ENCODE measurements at places on chromosomes 4 and X.
A peak's percentile ranks its signal among the peaks of the same experiment; 100 is the strongest.

DNA sequence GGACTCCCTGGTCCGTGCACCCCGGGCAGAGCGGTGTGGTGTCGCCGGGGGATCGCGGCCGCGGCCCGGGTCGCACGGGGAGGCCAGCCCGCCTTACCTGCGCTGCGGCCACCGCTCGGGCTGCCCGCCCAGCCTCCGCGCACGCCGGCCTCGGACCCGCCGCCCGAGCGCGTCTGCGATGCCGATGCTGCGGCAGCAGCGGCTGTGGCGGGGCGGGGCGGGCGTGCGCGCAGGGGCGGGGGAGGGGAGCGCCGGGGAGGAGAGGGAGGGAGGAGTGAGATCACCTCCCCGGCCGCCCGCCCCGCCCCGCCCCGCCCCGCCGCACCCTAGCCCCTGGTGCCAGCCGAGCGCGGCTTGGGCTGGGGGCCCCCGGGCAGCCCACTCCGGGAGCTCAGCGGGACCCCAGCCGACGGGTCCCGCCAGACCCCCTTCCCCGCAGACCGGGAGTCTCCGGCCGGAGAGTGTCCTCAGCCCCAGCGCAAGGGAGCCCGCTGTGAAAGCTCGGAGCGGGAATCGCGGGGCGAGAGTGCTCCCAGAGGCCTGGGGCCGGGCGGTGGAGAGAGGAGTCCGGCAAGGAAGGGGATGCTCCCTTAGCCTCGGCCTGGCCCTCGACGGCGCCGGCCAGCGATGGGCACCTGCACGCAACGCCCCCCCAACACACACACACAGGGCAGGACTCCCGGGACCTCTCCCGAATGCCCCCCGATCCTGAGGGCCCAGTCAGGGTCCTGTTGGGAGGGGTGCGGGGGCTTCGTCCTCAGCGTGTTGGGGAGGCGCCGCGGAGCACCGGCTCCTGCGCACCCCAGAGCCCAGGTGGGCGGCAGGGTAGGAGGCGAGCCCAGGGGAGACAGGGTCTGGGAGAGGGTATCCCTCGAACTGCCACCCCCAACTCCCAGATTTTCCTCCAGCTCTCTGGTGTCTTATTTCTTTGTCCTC is at the start of gene L1CAM:
Gene L1CAM (minus strand): TSS at position 206 of the 936 bp plus-strand sequence. CDS start 10,337 bp downstream, outside the sequence.
- no peak for DNase-seq

DNA sequence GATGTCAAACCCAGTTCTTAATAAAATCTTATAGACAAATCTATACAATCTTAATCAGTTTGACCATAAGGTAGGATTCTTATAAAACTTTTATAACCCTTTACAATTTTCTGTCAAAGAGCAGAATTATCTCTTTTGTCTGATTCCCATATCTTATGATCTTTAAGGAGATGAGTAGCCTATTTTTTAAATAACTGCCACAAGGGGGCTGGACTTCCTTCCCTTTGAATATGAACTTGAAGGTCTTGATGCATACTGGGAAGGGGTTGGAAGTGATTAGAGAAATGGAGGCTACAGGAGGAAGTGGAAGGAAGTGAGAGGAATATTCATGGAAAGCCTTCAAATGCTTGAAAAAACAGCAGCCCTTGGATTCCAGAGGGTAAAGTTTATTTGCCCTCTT is 111.1 kb downstream of the APOOL start:
- DNase-seq: no peak

DNA sequence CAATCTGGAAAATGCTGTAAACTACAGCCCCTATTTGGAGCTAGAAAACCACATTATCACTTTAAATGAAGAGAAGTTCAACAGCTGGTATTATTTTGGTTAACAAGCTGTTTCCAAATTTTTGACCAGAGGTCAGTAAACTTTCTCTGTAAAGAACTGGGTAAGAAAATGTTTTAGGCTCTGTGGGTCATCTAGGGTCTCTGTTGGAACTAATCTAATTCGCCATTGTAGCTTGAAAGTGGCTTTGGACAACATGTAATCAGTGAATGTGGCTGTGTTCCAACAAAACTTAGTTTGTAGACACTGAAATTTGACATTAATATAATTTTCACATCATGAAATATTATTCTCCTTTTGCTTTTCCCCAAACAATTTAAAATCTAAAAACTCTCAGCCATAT is 25.8 kb upstream of the RNF150 start:
- no peak for DNase-seq

- no peak for DNase-seq
Observed at GRCh38 chr4:167688660-167689142, 403.6 kb upstream of the ANXA10 start.

- peak; percentile 42 for DNase-seq
Observed at GRCh38 chr4:7828011-7828720, 111.5 kb downstream of the AFAP1 start.

GRCh38 chr4:87530229-87530628 is 1.1 kb upstream of the SPARCL1 start:
- no peak for DNase-seq

GRCh38 chrX:10356979-10357378 is 200.2 kb downstream of the CLCN4 start:
- no peak for DNase-seq

- no peak for DNase-seq
Observed at GRCh38 chrX:107273795-107274194, 67.4 kb downstream of the DNAAF6 start.

DNA sequence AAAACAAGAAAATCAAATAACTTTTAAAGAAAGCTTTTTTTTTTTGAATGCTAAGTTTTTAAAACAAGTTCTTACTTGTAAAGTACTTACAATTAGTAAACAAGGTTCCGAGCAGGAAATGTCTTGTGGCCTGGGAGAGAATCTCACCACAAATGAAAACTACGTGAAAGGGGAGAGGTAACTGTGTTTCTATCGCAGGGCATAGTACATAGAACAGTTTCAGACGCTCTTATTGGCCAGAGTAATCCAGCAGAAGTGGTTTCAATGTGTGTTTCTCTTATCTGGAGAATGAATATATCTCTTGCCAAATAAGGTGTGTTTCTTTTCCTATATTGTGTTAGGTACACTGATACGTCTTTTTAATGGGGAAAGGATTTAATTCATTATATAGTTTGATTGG is at the start of gene PLAC8:
Gene PLAC8 (minus strand): TSS at position 154 of the 400 bp plus-strand sequence. CDS start 6,808 bp downstream, outside the sequence.
- no peak for DNase-seq

GRCh38 chr4:153084224-153084979 is 119.8 kb upstream of the TRIM2 start:
- DNase-seq: no peak

DNA sequence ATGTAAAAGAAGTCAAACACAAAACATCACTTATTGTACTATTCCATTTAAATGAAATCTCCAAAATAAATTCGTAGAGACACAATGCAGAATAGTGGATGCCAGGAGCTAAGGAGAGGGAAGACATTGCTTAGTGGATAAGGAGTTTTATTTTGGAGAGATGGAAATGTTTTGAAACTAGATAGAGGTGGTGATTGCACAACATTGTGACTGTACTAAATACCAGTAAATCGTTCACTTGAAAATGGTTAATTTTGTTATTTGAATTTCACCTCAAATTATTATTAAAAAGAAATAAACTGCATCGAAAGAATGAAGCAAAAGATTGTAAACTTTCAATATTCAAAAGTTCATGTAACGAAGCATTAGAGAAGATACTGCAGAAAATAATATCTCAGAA is 9.7 kb upstream of the ACSL4 start:
- no peak for DNase-seq

DNA sequence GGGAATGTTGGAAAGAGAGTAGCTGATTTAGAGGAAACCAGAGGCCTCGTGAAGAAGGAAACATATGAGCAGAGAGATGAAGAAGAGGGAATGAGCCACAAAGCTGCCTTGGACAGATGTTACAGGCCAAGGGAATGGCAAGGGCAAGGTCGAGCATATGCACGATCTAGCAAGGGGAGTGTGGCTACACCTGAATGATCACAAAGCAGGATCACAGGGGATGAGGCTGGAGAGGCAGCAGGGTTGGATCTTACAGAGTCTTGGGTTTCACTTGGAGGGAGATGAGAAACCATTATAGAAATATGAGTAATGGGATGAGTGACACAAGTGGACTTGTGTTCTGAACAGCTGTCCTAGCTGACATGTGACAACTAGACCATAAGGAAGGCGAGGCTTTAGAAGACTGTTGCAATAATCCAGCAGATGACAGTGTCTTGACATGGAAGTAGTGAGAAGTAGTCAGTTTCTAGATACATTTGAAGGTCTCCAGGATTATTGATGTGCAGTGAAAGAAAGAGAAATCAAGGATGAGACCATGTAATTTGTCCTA is 58.7 kb downstream of the RASGEF1B start:
- DNase-seq: no peak

- no peak for DNase-seq
Observed at GRCh38 chrX:154829926-154830442, 4.5 kb downstream of the SMIM9 start.

- DNase-seq: no peak
Observed at GRCh38 chrX:19794690-19795089, 92.7 kb downstream of the SH3KBP1 start.

DNA sequence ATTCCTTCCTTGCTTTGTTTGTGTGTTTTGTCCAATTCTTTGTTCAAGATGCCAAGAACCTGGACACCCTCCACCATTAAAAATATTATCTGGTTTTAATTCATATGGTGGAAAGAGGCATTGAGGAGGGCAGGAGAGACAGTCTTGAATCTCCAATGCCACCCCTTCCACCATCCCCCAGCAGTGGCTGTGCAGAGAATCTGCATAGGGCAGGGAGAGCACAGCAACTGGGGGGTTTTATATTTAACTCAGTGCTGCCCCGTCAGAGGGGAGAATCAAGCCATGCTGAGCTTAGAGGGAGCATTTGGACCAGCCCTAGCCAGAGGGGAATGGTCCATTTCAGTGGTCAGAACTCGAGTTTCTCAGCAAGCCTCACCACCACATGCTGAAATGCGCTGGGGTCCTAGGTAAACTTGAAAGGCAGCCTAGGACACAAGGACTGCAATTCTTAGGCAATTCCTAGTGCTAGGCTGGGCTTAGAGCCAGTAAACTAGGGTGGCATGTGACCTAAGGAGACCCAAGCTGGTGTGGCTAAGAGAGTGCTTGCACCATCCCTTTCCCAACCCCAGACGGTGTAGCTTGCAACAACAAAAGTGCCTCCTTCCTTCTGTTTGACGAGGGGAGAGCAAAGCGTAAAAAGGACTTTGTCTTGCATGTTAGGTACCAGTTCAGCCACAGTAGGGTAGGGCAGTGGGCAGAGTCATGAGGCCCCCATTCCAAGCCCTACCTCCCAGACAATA is 34.2 kb downstream of the CCDC158 start:
- no peak for DNase-seq

GRCh38 chr4:158162631-158163030 is 10.2 kb downstream of the GASK1B start:
- no peak for DNase-seq

Measured in activated naive CD8-positive, alpha-beta T cell treated with anti-CD3 and anti-CD28 coated beads, Interleukin-2, amount 10 ng/mL, durations not matched to agents 7 days and 5 days (primary cell).